ENCODE measurements at places on chromosomes 11 and 22.
A peak's percentile ranks its signal among the peaks of the same experiment; 100 is the strongest.

DNA sequence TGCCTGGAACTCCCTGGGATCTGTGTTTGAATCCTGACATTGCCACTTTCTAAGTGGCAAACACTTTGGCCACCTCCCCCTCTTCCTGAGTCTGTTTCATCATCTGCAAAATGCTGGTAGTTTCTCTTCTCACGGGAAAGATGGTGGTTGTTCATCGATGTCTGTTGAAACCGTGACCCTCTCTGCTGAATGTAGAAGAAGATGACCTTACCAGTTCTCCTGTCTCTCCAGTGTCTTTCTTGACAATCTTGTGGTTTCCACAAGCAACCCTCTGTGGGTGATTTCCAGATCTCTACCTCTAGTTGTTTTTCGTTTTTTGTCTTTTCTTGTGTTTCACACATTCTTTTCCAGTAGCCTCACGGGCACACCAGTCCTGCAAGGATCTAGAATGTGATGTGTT, 27.5 kb downstream of the ZBTB16 start:
- no peak for DNase-seq

DNA sequence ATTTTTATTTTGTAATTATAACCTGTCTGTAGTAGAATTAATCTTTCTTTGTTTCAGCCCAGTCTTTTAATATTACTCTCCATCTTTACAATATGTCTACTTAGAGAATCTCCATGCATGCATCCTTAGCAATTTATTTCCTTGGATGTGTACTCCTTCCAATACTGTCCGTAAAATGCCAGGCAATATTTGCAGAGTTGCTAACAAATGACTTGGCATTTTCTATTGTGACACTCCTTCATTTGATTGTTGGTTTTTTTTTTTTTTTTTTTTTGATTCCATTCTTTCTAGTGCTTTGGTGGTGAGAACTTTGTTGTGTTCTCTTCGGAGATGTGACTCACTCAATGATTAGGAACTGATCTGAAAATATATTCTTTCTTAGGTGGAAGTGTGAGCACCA, 220.3 kb downstream of the CNTN5 start:
- DNase-seq: no peak

GRCh38 chr11:59191890-59192289, 20.0 kb downstream of the DTX4 start:
- no peak for DNase-seq

DNA sequence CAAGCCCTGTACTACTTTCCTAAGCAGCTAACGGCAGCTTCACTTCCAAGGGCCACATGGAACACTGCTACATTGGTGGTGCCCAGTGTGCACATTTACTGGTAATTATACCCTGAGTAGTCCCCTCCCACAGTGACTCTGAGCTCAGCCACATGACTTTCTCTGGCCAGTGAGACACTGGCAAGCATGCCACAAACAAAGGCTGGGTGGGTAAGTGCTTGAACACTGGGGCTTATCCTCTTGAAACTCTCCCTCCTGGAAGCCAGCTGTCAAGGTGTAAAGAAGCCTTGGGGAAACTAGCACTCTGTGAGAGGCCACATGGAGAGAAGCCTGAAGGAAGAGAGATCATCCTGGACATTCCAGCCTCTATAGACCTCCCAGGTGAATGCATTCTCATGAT, 54.4 kb upstream of the DRD2 start:
- DNase-seq: no peak

GRCh38 chr22:35552196-35552842, 11.7 kb downstream of the RASD2 start:
- peak; percentile 73 for DNase-seq

- DNase-seq: peak; percentile 43
Measured at GRCh38 chr22:37173709-37174108, 14.3 kb downstream of the C1QTNF6 start.

GRCh38 chr22:39913886-39914285, 13.0 kb downstream of the GRAP2 start:
- no peak for DNase-seq

- peak; percentile 93 for DNase-seq
Measured at GRCh38 chr22:24325105-24325757, 54.6 kb downstream of the SPECC1L start.

DNA sequence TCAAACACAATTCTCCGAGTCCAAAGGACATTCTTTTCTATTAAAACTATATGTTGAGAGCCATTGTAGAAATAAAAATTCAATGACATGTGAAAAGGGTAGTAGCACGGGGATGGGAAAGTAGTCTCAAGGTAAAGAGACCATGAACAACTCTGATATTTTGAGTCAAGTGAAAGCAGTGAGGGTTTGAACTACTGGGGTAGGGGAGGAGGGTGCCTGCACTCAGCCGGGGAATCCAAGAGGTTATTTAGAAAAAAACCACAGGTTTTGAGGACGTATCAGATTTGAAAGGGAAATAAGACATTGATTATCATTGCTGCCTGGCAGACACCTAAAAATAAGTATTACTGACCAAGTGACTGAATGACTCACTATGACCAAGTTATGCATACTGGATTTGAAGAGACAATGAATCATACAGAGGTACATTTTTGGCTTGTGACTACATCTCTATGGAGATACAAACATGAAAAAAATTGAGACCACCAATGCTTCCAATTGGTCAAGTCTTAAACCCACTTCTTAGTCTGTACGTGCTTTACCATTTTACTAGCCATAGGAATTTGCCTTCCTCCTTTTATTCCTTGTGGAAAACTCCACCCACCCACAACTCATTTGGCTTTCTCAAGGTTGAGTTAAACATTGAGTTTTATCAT, 2.2 kb upstream of the OR52H1 start:
- DNase-seq: peak; percentile 96

- no peak for DNase-seq
Measured at GRCh38 chr11:1494650-1495049, 8.1 kb upstream of the MOB2 start.

- no peak for DNase-seq
Measured at GRCh38 chr11:206002-206384, 1.2 kb downstream of the BET1L start.

- no peak for DNase-seq
Measured at GRCh38 chr11:57871231-57871630, 109.6 kb downstream of the CTNND1 start.

DNA sequence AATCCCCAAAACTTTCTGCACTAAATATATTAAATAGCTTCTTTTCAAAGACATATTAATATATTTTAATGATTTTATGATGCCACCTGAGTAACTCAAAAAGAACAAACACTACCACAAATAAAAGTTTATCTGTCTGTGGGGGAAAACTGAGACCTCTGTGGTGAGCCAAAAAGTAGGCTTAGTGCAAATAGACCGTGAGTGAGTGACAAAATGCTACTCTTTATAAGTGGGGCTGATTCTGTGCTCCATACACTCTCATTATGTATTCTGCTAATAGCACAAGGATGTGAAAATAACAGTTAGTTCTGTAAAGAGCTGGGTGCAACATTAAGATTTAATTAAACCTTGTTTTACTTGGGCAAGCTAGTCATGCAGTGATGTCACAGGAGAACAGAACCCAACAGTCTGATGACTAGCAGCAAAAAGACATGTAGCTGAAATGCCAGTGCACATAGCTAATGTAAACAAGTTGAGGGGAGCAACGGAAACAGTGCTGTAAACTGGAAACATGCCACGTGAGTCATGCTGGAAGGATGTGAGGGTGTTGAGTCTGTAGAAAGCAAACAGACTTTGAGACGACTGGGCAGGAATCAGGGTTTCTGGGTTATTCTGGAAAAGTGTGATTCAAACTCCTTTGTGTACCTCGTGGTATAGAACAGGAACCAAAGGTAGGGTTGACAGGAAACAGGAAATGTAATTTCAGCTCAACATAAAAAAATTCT, 1130.4 kb downstream of the LRRC4C start:
- DNase-seq: peak; percentile 100

GRCh38 chr11:35163209-35163608, 24.2 kb downstream of the CD44 start:
- DNase-seq: no peak

GRCh38 chr11:106161775-106162634, 84.5 kb downstream of the AASDHPPT start:
- DNase-seq: no peak

DNA sequence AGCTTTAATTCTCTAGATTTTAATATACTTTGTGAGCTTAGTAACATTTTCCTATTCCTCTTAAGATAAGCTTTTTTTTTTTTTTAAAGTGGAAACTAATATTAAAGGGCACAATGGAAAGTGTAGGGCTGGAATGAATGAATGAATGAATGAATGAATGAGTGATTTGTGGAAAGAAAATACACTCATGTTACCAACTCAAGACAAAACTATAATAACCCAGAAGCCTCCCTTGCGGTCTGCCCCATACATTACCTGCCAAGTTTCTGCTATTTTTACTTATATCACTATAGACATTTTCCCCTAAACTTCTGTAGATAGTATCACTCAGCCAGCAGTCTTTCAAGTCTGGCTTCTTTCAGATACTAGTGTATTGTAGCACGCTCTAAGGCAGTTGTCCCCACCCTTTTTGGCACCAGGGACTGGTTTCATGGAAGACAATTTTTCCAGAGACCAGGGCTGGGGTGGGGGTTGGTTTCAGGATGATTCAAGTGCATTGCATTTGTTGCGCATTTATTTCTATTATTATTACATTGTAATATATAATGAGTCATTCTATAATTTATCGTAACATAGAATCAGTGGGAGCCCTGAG, 932.2 kb downstream of the TBC1D22A start:
- DNase-seq: no peak

GRCh38 chr22:28743852-28744251, 2.0 kb downstream of the HSCB start:
- DNase-seq: no peak

GRCh38 chr22:31659246-31659645, 2.8 kb downstream of the PISD start:
- DNase-seq: no peak

DNA sequence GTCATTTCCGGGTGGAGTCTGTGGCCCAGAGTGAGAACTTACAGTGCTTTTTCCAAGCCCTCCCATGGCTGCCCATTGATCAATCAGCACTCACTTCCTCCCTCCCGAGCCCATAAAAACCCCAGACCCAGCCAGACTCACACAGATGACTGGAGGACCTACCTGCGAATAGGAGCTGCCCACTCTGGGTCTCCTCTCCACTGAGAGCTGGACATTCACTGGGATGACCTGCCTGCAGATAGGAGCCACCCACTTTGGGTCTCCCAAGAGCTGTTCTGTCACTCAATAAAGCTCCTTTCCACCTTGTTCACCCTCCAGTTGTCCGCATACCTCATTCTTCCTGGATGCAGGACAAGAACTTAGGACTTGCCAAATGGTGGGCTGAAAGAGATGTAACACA, 56.0 kb upstream of the B3GNT6 start:
- DNase-seq: no peak

DNA sequence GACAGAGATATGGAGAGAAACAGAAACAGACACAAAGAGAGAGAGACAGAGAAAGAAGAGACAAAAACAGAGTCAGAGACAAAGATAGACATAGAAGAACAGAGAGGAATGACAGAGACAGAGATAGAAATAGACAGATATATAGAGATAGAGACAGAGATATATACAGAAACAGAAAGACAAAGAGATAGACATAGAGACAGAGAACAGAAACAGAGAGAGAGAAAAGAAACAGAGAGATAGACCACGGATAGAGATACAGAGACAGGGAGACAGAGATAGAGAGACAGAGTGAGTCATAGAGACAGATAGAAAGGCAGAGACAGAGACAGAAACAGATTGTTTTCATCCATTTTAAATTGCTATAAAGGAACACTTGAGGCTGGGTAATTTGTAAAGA, 12.3 kb upstream of the MPEG1 start:
- no peak for DNase-seq

GRCh38 chr22:27803841-27804415, 2.4 kb upstream of the MN1 start:
- DNase-seq: no peak

GRCh38 chr11:29482510-29482909, 534.3 kb downstream of the KCNA4 start:
- no peak for DNase-seq

DNA sequence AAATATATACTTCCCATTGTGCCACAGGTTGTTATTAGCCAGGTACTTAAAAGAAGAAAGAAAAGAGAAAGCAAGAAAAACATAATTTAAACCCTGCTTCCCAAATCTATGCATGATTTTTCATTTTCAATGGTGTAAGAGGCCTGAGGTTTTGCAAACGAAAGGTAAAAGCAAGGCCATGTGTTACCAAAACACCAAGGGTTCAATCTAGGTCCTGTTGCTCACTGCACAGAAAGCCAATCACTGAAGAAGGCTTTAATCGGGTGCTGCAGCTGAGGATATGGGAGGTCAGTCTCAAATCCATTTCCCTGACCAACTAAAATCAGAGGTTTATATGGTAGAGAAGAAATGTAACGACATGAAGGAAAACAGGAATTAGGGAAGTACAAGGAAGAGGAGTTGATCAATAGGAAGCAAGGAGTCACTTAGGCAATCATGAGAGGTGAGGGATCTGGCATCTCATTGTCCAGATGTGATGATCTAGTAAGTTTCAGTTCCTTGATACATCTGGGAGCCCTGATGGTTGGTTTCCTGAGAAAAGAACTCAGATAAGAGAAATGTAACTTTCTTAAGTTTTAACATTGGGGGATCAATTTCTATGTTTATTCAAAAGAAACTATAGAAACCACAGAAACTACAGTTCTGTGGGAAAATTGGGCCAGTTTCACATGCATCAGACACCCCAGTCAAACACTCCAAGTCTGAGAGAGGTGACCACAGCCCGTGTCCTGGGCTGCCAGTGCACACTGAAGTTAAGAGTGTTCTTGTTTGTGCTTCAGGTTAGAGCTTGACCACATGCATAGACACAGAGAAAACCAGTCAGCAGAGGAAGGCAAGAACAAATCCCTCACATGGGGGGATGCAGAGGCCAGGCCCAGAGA, 18.1 kb upstream of the DKK3 start:
- DNase-seq: no peak

DNA sequence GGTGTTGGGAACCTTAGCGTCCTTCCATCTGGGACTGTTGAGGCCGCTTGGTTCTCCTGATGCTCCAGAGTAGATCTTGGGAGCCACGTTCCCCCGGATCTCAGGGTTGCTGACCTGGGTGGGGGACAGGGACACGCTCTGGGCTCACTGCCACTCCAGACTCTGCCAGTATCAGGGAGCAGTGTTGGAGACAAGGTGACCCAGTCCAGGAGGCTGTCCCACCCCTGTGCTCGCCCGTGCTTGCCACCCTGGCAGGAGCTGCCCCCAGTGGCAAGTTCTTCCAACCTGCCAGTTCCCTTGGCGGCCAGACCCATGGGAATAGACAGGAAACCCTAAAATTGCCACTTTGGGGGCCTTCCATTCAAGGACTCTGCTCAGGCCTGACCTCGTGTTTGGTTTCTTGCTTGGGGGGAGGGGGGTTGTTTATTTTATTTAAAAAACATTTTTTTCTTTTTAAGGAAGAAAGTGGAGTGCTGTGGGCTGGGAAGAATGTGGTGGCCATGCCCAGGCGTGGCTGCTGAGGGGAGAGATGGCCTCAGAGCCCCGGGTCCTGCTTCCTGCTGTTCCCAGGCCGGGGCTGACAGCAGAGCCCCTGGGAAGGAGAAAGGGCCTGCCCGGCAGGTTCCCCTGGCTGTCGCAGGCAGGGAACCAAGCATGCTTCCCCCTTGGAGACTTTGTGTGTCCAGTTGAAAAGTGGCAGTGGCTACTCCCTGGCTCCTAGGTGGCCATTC, 7.2 kb downstream of the GRK2 start:
- no peak for DNase-seq

Measured in fibroblast of upper back skin (primary cell).